Heart left ventricle (tissue), 16 donors: ENCODE measurements at places on chromosomes 7 and 10.

- DNase-seq, result no peak
These were observed 48.3 kb downstream of the ZNF783 start for GRCh38 chr7:149310113-149310836.

- no peak for DNase-seq
These were observed 184.0 kb downstream of the GFRA1 start for GRCh38 chr10:116088985-116089384.

DNA sequence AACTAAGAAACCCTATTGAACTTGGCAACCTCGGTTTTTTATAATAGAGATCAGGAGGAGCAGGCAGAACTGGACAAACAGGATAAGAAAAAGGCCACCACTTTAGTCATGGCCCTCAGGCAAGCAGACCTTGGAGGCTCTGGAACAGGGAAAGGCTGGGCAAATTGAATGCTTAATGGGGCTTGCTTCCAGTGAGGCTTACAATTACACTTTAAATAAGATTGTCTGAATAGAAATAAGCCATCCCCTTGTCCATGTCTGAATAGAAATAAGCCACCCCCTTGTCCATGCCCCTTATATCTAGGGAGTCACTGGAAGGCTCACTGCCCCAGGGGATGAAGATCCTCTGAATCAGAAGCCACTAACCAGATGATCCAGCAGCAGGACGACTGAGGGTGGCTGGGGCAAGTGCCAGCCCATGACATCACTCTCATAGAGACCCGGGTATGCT lies 40.6 kb downstream of the AKR1B15 start:
- no peak for DNase-seq

- DNase-seq, result peak; percentile 24
These were observed 2.3 kb downstream of the ACHE start for GRCh38 chr7:100893318-100893895.

- DNase-seq, result peak; percentile 49
These were observed 58.7 kb upstream of the COMTD1 start for GRCh38 chr10:75294518-75294865.

DNA sequence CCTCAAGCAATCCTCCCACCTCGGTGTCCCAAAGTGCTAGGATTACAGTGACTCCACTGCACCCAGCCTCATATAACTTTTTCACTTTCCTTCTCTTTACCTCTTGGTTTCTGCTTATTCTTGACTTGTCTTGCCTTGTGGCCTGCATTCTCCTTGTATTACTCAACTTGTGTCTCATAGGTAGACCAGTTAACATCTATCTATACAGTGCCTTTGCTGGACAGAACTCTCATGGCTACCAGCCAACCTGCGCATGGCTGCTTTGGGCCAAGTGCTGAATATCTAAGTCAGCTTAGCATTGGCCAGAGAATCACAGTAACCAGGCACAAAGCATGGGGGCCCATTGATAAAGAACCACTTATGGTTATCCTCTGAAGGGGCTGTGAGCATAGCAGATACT lies 42.6 kb upstream of the ZNRF2 start:
- no peak for DNase-seq

DNA sequence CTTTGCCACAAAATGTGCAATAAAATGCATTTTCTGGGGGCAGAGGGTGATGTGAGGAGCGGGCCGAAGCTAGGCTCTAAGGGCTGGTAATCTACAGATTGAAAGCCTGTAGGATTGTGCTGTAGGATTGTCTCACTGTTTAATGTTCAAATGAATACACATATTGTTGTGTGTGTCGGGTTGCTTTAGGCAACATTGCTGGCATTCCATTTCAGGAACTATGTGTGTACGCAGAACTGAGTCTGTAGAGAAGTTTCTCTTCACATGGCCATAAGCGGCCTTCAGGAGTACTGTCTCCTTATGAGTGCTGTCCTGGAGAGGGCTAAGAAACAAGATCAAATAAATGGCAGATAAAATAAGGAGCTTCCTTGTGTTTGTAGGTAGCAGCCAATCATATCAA lies 540.2 kb downstream of the GATA3 start:
- no peak for DNase-seq

- no peak for DNase-seq
These were observed 33.5 kb upstream of the RNF148 start for GRCh38 chr7:122736183-122736582.

DNA sequence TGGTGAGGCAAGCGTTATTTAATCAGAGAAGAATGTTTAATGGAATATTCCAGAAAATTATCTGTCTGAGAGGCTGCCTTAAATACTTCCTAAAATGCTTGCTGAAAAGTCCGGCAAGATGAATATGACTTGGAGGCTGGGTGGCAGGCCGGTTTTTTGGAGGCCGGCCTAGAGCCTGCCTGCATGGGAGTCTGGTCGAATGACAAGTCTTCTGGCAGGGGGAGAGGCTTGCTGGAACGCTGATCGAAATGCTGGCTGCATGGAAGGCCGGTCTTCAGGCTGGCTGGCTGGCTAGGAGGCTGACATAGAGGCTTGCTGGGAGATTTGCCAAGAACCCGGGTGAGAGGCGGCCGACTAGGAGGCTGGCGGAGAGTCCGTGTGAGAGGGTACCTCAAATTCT lies 135.7 kb downstream of the OR13A1 start:
- no peak for DNase-seq

DNA sequence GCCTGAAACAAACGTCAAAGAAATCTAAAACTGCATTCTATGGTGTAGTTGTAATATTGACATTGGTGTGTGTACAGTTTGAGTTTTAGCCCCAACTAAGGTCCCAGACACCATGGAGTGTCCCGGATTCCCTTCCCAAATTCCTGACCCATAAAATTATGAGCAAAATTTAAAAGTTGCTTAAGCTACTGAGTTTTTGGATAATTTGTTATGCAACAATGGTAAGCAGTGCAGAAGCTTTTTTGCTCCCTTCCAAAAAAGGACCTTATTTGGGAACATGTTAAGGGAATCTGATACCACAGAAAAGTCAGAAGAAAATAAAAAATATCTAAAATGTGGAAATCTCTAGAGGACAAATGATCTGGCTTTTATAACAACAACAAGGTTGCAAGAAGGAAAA lies 63.3 kb upstream of the KMT2E start:
- DNase-seq, result no peak

DNA sequence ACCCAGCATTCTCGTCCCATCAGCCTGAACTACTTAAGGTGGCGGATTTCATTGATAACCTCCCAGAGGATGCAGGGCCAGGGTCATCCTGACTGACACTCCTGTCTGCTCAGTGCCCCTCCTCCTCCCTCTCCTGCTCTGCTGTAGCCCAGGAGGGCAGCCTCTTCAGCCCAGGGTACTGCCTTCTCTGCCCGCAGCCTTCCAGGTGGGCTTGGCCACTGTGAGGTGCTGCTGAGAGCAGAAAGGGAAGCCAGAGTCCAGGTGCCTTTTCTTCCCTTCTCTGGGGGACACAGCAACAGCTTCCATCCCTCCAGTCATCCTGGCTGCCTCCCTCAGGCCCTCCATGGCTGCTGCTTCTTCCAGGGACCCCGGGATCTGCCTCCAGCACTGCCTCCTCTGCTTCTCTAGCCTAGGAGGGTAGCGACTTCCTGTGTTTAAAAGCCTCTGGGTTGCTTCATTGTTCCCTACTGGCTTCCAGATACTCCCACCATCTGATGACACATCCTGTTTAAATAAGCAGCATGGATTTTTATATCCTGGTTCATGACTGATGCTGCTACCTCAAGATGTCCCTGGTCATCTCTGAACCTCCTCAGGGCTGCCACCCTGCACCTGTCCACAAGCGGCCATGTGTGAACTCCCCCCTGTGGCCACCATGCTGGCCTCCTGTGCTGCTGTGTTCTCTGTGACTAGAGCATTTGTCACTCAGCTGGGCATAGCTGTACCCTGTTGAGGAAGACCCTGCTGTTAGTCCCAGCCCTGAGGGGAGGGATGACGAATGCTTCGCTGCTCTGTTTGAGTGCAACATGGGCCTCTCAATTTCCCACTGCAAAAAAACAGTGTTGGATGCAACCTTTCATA lies 55.8 kb downstream of the AKR1C4 start:
- DNase-seq, result no peak

- no peak for DNase-seq
These were observed 95.8 kb downstream of the CAMK1D start for GRCh38 chr10:12444981-12445700.

DNA sequence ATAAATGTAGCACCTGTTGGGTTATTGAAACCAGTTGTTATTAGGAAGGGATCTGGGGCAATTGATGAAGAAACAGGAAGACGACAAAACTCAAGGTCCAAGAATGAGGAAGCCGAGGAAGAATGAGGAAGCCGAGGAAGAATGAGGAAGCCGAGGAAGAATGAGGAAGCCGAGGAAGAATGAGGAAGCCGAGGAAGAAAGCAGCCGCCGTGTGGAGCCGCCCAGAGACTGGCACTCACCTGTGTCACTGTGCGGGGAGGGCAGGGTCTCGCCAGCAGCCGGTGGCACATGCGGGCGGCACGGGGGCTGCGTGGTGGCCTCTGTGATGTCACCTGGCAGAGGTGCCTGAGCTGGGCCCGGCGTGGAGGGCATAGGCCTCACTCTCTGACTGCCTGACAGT lies 71.1 kb upstream of the CFAP46 start:
- DNase-seq, result peak; percentile 56

GRCh38 chr7:137987968-137988367 lies 13.9 kb downstream of the CREB3L2 start:
- DNase-seq, result no peak

GRCh38 chr7:116224492-116225098 lies 14.3 kb downstream of the TES start:
- no peak for DNase-seq

GRCh38 chr10:114956466-114956865 lies 18.5 kb downstream of the TRUB1 start:
- DNase-seq, result no peak

DNA sequence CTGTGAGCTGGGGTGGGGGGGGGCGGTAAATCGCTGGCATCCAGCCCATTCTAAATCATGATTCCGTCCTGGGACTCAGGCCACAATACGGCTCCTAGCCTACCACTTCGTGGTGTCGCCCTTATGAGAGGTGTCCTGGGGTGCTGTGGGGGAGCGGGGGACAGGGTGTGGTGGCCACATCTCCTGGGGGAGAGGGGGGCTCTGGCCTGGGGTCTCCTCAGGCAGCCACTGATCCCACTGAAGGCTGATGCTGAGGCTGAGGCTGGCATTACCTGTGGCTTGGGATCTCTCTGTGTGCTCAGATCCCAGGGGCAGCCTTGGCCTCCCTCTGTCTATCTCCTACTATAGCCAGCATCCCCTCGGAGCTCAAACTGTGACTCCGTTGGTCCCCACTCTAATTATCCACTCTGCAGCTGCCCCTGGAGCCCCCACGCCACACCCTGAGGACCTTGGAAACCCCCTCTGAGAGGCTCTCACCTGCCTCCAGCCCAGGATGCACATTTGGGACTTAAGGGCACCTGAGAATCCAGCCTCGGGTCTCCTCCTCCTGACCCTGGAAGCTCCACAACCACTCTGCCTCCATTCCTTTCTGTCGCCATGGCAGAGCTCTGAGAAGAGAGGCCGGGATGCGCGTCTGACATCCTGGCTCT lies 249.3 kb upstream of the TCERG1L start:
- DNase-seq, result no peak

DNA sequence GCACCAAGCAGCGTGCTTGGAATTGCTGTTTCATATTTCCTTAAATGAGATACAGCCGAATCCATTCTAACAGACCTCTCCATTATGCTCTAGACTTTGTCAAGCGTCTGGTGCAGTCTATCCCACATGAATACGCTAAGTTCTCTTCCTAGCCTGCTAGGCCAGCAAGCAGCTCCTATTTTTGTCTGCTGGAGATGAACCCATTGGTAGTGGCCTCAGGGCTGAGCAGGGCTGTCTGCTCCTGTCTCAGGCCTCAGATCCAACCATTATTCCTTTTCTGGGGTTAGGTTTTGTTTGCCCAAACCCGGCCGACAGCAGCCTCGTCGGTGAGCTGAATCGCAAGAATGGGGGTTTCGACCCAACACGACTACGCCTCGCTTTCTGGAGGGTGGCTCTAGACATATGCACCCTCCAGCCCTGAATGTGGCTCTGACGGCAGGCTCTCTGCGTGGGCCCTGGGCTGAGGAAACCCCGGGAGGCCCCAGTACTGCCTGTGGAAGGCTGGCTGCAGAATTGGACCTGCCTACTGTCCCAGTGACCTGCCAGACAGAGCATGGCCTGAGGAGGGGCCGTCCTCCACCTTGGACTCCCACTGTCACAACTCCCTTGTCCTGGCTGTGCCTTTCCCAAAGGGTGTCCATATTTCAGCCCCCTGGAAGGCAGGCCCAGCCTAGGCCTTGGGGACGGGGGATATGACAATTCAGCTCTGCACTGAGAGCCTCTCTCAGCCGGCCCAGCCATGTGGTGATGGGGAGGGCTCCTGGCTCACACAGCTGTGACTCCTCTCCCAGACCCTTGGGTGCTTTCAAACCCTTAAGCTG lies 267.9 kb upstream of the TCERG1L start:
- no peak for DNase-seq

DNA sequence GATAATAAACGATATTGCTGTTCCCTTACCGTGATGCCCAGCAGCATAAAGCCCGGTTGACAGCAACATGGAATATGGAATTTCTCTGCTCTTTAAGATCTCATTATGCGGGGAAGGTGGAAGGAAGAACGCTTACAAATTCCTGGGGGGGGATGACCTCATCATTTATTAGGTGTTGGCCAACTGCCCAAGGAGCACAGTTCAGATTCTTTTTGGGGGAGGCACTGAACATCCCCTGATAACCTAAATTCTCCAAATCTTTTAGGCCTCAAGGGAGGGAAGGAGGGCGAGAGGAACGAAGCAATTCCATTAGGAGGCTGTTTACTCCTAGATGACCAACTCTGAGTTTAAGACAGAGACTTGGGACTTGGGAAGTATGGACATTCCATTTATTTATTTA lies 5.2 kb upstream of the COL26A1 start:
- DNase-seq, result no peak

DNA sequence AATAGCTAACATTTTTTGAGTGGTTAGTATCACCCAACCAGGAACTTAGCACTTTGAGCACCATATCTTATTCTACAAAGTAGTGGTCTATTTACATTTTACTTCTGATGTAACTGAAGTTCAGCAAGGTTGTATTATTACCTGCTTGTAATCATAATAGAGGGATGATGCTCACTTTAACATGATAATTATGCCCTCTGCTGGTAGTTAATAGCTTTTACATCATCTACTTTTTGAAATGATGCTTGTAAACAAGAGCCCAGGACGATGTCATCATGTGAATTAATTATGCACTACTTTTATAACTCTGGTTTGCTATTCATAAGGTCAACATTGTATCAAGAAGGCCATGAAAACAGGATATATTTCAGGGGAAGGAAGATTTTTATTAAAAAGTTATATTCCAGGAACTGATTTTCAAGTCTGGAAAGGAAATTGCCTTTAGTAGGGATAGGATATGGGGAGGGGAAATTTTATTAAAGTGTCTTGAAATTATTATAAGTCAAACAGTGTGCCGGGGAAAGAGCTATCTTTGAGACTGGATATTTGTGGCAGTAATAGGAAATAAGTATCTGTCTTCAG lies 80.3 kb upstream of the SCIN start:
- no peak for DNase-seq

- no peak for DNase-seq
These were observed 14.1 kb downstream of the MAP3K8 start for GRCh38 chr10:30448092-30448491.

DNA sequence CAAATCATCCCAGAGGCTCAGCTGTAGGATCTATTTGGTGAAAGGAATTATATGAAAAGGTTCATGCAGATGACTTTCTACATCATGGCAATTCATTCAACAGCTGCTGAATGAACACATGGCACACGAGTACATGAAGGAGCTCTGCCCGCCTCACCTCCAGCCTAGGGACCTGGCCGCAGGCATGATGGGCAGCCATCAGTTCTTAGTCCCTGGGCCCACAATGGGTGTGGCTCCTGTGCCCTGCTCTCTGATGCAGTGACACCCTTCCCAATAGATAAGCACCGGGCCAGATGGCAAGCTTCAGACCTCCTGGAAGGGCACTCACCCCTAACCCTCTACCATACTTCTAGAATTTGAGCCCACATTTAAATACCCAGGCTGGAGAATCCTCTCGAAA lies 3.5 kb downstream of the CHST15 start:
- DNase-seq, result no peak
